ENCODE measurements at places on chromosomes 5 and 9.

GRCh38 chr5:51806677-51807076 lies 423.4 kb downstream of the ISL1 start:
- no peak for DNase-seq

- DNase-seq: no peak
Measured at GRCh38 chr5:172478256-172478655, 23.9 kb upstream of the SH3PXD2B start.

DNA sequence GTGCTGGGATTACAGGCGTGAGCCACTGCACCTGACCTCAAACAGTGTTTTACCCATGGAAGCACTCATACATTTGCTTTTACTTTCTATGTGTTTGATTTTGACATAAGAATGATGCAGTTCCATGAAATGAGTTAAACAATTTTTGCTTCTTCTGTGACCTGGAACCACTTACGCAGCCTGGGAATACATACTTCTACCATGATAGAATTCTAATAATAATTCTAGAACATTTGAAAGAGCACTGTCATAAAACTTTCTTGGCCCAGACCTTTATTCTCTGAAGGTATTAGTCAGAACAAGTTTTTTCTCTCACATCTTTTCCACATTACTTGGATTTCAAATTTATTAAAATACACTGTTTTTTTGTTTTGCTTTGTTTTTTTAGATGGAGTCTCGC lies 25.3 kb upstream of the COL5A1 start:
- no peak for DNase-seq

GRCh38 chr5:150960791-150961396 lies 56.1 kb upstream of the ZNF300 start:
- DNase-seq: no peak

DNA sequence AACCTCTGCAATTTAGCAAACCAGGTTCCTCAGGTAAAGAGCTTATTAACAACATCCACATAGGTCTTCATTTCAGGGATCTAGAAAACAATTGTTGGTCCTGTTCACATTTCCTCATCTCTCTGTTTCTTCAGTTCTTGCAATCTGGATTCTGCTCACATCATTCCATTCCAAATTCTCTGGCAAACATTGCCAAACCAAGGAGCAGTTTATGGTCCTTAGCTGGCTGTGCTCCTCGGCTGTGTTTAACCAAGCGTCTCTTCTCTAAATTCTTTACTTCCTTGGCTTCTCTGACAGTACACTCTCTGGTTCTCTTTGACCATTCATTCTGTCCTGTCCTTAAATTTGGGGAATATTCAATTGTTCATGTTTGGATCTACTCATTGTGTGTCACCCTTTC lies 65.8 kb upstream of the RANBP3L start:
- DNase-seq: no peak

GRCh38 chr5:103910786-103911185 lies 348.2 kb upstream of the NUDT12 start:
- DNase-seq: no peak
